Smooth muscle cell of the coronary artery (primary cell): ENCODE measurements at places on chromosomes 1 and 21. TPM values are rescaled to one million over a fixed set of nuclear protein-coding genes. Genes with fewer than 3 reads are reported as not detected.

The SNX7 gene
- total RNA-seq = 41.9 and 81.5 TPM in 2 replicates

The FAM72D gene
- total RNA-seq = 0.68 TPM in 1 of 2 replicates, not detected in the other

The RPL22 gene
- 95.9 and 176 TPM in 2 replicates for total RNA-seq

The DNASE2B gene
- total RNA-seq = not detected in 2 replicates

The EXTL1 gene
- 0.15 and 0.23 TPM in 2 replicates for total RNA-seq

The ATP1A2 gene
- under 0.01 and 0.08 TPM in 2 replicates for total RNA-seq

The SLAMF9 gene
- total RNA-seq = 0.38 TPM in 1 of 2 replicates, not detected in the other
